Cardiac fibroblast (primary cell): ENCODE measurements at places on chromosomes 3 and 15.

DNA sequence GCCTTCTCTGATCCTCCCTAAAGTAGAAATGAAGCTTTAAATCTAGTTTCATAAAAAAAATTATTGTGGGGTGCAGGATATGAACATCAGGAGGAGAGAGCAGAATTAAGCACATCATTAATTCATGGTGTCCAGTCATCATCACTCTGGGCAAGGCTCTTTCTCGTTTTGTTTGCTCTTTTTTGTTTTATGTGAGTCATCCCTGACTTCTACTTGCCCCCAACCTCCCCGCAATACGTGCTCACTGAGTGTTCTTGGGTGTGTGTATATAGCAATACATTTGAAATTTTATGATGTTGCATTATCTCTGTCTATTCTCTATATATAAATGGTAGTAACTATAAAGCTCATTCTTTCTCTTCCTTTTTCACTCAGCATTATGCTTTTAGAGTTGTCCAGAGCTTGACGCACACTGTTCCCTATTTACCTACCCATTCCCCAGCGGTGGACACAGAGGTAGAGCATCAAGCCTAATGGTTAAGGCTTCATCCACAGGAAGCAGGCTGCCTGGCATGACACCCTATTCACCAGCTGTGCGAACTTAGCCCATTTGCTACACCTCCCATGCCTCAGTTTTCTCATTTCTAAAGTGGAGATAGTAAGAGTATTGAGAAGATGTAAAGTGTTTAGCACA, 72.3 kb downstream of the CD200R1L start:
- peak; percentile 91 for DNase-seq

DNA sequence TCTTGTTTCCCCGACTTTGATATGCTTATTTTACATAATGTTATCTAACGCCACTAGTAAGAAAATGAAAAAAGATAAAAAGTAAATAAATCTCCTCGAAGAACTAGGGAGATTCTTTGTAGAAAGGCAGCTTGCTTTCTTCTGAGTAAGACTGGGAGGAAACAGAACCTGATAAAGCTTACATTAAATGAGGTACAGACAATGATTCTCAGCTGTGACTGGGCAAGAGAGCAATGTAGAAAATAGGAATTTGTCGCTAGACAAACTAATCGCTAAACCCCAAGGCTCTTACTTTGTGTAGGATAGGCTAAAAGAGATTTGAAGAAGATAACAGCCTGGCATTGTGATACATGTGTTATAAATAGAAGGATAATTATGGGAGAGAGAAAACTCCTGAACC, 919.0 kb upstream of the ALCAM start:
- DNase-seq, result no peak

DNA sequence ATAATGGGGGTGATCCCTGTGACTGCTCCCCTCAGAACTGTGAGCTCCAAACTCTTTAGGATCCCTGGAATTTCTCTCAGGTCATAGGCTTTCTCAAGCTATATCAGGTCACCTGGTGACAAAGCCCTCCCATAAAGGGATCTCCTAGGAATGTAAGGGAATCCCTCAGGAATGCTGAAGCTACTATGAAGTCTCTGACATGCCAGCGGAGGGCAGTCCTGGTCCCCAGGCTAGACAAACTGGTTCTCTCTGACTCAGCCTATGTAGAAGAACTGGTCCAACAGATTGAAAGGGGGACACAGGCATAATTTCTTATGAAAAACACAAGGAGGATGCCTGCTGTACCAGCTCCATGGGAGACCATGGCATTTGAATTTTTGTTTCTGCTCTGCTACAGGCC, 6.7 kb downstream of the LPCAT4 start:
- DNase-seq, result no peak

DNA sequence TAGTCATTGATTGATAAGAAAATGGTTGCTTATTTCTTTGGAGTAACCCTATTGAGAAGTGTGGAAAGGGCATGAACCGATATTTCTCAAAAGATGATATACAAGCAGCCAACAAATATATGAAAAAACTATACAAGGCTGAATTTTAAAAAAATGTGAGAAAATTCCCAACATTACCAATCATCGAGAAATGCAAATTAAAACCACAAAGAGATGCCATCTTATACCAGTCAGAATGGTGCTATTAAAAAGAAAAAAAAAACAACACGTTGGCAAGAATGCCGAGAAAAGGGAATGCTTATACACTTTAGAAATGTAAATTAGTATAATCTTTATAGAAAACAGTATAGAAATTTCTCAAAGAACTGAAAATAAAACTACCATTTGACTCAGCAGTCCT, 77.7 kb upstream of the ROBO1 start:
- DNase-seq, result peak; percentile 5

GRCh38 chr15:67161881-67162280, 92.6 kb downstream of the AAGAB start:
- peak; percentile 26 for DNase-seq

- no peak for DNase-seq
Observed at GRCh38 chr3:119402791-119403190, 60.6 kb downstream of the TMEM39A start.

DNA sequence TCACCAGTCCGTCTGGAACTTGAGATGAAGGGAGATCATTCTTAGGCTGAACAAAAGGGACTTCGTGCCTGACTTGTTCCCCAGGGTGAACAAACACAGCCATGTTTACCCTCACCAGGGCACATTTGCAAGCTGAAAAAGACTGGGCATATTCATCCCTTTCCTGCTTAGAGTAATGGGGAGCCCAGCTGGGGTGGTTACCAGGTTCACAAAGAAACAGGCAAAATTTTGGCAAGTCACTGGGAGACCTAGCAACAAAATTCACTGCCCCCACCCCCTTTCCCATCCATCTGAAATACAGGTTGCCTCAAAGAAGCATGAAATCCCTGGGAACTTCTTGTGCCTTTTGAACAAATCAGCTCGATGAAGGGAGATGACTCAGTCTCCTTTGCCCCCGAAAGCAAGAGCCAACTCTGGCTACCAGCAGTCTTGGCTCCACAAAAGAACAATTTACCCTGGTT, 775.0 kb downstream of the SQOR start:
- DNase-seq, result no peak
